ENCODE measurements at places on chromosomes 5 and 9. TPM values are rescaled to one million over a fixed set of nuclear protein-coding genes. Genes with fewer than 3 reads are reported as not detected.

Gene C5orf52
- total RNA-seq = not detected

Gene GGTA1
- 3.8 TPM for total RNA-seq

Gene AUH
- total RNA-seq = 14.0 TPM

Gene COL27A1
- 8.1 TPM for total RNA-seq

Gene IGIP
- 26.6 TPM for total RNA-seq

Gene ANKRD18A
- total RNA-seq = 0.14 TPM

Gene RABGAP1
- total RNA-seq = 64.1 TPM

Gene FBP2
- not detected for total RNA-seq

Gene SLC25A48
- total RNA-seq = 0.19 TPM

Gene IL9
- total RNA-seq = not detected

Gene PCDHA11
- 0.14 TPM for total RNA-seq

Gene ENC1
- 12.4 TPM for total RNA-seq

Gene KIF12
- not detected for total RNA-seq

Gene PCDHA3
- 0.19 TPM for total RNA-seq

Gene ZNF189
- 18.7 TPM for total RNA-seq

Gene CBY3
- not detected for total RNA-seq

Gene CRHBP
- total RNA-seq = 0.62 TPM

Gene PCDHGA4
- total RNA-seq = 5.5 TPM

Gene LEAP2
- total RNA-seq = 0.69 TPM

Gene GPR151
- not detected for total RNA-seq

Gene GDNF
- 0.28 TPM for total RNA-seq

Gene SV2C
- total RNA-seq = 0.05 TPM

Gene ASPN
- total RNA-seq = 34.5 TPM

Gene TRIO
- total RNA-seq = 202 TPM

Gene CDX1
- not detected for total RNA-seq

Gene GFI1B
- total RNA-seq = not detected

Gene PKN3
- 8.8 TPM for total RNA-seq

Gene PANK3
- 41.6 TPM for total RNA-seq

Gene LCN1
- not detected for total RNA-seq

Gene WWC1
- 0.33 TPM for total RNA-seq

Gene PCDHA13
- total RNA-seq = 0.05 TPM

Gene NUTM2G
- total RNA-seq = not detected

Gene PCA3
- 0.24 TPM for total RNA-seq

Gene NSG2
- total RNA-seq = 0.29 TPM

Gene INSL6
- not detected for total RNA-seq

Gene PCSK5
- total RNA-seq = 67.9 TPM

Gene MED22
- 28.9 TPM for total RNA-seq

Gene FCN2
- not detected for total RNA-seq

Gene PCDH12
- total RNA-seq = 9.3 TPM

Gene LCN2
- 0.67 TPM for total RNA-seq

Gene GTF2H2
- total RNA-seq = 23.5 TPM

Gene SPINK7
- not detected for total RNA-seq

Gene ELP1
- 17.3 TPM for total RNA-seq

Gene OBP2B
- not detected for total RNA-seq

Gene NAIP
- 49.5 TPM for total RNA-seq

Gene LURAP1L
- 18.1 TPM for total RNA-seq

Gene DBH
- not detected for total RNA-seq

Gene ALDOB
- total RNA-seq = 0.24 TPM

Gene ZNF658
- 4.3 TPM for total RNA-seq

Gene SLC25A2
- 0.46 TPM for total RNA-seq

Gene PGM5
- total RNA-seq = 226 TPM

Gene PRELID1
- 81.8 TPM for total RNA-seq
